Aorta (tissue), 5 donors: ENCODE measurements at places on chromosomes 4 and X. TPM values are rescaled to one million over a fixed set of nuclear protein-coding genes. Genes with fewer than 3 reads are reported as not detected.

GRCh38 chr4:2079926-2080325 lies 20.8 kb downstream of the NAT8L start:
- no peaks in the 10 kb centered on the region for H3K27me3 ChIP-seq
- DNase-seq = no peak
- H3K4me1 ChIP-seq = no peaks in the 10 kb centered on the region
- no peak overlapping the region for H3K27ac ChIP-seq
- no peaks in the 10 kb centered on the region for H3K36me3 ChIP-seq

DNA sequence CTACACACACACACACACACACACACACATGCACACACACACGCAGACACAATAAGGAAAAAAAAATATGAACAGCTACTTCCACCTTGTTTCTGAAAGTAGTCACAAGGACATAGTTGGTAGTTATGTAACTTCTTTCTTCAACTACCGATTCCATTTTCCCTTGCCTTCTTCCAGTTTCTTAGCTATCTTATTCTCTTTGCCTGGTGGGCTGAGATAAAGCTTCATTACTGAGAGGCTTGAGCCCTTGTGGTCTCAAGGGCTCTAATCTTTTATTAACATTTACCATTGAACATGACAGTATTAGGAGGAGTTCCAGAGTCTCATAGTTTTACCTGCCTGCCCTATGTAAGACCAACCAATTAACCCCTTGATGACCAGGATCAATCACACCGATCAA lies 8.9 kb upstream of the SMIM10 start:
- H3K4me1 ChIP-seq = no peaks in the 10 kb centered on the region
- H3K27me3 ChIP-seq = no peaks in the 10 kb centered on the region
- H3K36me3 ChIP-seq = no peaks in the 10 kb centered on the region
- no peak for DNase-seq

- no peaks in the 10 kb centered on the region for H3K4me1 ChIP-seq
- H3K27ac ChIP-seq = no peak overlapping the region
- H3K36me3 ChIP-seq = no peaks in the 10 kb centered on the region
- no peaks in the 10 kb centered on the region for H3K27me3 ChIP-seq
These were observed 127.5 kb upstream of the TLR3 start for GRCh38 chr4:185941461-185941860.

- no peak overlapping the region for H3K4me3 ChIP-seq
- H3K36me3 ChIP-seq = peaks cover 17% of the 10 kb centered on the region
- DNase-seq = no peak
- H3K27ac ChIP-seq = no peak overlapping the region
- H3K4me1 ChIP-seq = no peaks in the 10 kb centered on the region
These were observed 65.2 kb downstream of the PHOX2B start for GRCh38 chr4:41683326-41683725.

- H3K36me3 ChIP-seq = no peaks in the 10 kb centered on the region
- no peak overlapping the region for H3K4me3 ChIP-seq
- DNase-seq = no peak
These were observed 952.7 kb upstream of the SLIT2 start for GRCh38 chr4:19298998-19299397.

GRCh38 chr4:184476695-184477094 lies 2.3 kb upstream of the IRF2 start:
- H3K27ac ChIP-seq = no peak overlapping the region
- no peak overlapping the region for H3K4me3 ChIP-seq
- H3K4me1 ChIP-seq = no peaks in the 10 kb centered on the region
- no peaks in the 10 kb centered on the region for H3K36me3 ChIP-seq
- no peak for DNase-seq

Gene ARMCX4
- polyA plus RNA-seq = 16.5 TPM

Gene HADH
- polyA plus RNA-seq = 67.6 TPM

Gene AMER1
- 1.0 TPM for polyA plus RNA-seq

Gene PGAM4
- not detected for polyA plus RNA-seq
